ENCODE measurements at places on chromosomes 2 and 18. TPM values are rescaled to one million over a fixed set of nuclear protein-coding genes. Genes with fewer than 3 reads are reported as not detected.

The HOXD1 gene
- 0.05 TPM for polyA plus RNA-seq

The LYPD6B gene
- not detected for polyA plus RNA-seq

The MALL gene
- 7.4 TPM for polyA plus RNA-seq

The EFHD1 gene
- polyA plus RNA-seq, result 14.7 TPM

The MBD1 gene
- polyA plus RNA-seq, result 30.3 TPM

The RIT2 gene
- polyA plus RNA-seq, result not detected

The TMEM247 gene
- not detected for polyA plus RNA-seq

The ELOA2 gene
- not detected for polyA plus RNA-seq

The SNRPD1 gene
- polyA plus RNA-seq, result 11.0 TPM

The DIPK1C gene
- 5.7 TPM for polyA plus RNA-seq

The NDUFB3 gene
- 503 TPM for polyA plus RNA-seq

The SH3RF3 gene
- polyA plus RNA-seq, result 5.7 TPM

The TUBA3E gene
- 28.8 TPM for polyA plus RNA-seq

All from right cardiac atrium (tissue), 5 donors.